Bladder microvascular endothelial cell (primary cell): ENCODE measurements at places on chromosomes 11 and 22. TPM values are rescaled to one million over a fixed set of nuclear protein-coding genes. Genes with fewer than 3 reads are reported as not detected.

Gene KMT2A
- total RNA-seq = 19.1 and 53.6 TPM in 2 replicates

Gene ESAM
- total RNA-seq = 70.3 and 74.5 TPM in 2 replicates

Gene CARD16
- 68.3 and 83.1 TPM in 2 replicates for total RNA-seq

Gene BAIAP2L2
- total RNA-seq = 0.16 and 0.19 TPM in 2 replicates

Gene HORMAD2
- total RNA-seq = not detected in 2 replicates

Gene OR5T3
- total RNA-seq = not detected in 2 replicates

Gene MSANTD2
- total RNA-seq = 5.0 and 9.3 TPM in 2 replicates

Gene CDC42EP2
- 7.1 and 8.7 TPM in 2 replicates for total RNA-seq

Gene ROM1
- total RNA-seq = 2.1 and 4.9 TPM in 2 replicates

Gene RFPL1
- not detected in 2 replicates for total RNA-seq

Gene FGF3
- not detected in 2 replicates for total RNA-seq

Gene KLHDC7B
- total RNA-seq = not detected in 2 replicates

Gene C11orf52
- 0.16 and 0.25 TPM in 2 replicates for total RNA-seq

Gene SMTNL1
- total RNA-seq = not detected in 2 replicates

Gene KCNQ1OT1
- 0.32 and 2.6 TPM in 2 replicates for total RNA-seq

Gene OSBP
- total RNA-seq = 23.5 and 75.8 TPM in 2 replicates

Gene OR4A16
- not detected in 2 replicates for total RNA-seq
